T-helper 2 cell treated with Interferon-gamma antibody and Interleukin-4, amounts not matched to agents 5 μg/mL and 100 μg/mL, for 36 hours (primary cell): ENCODE measurements at places on chromosomes 3 and 15.
A peak's percentile ranks its signal among the peaks of the same experiment; 100 is the strongest.

DNA sequence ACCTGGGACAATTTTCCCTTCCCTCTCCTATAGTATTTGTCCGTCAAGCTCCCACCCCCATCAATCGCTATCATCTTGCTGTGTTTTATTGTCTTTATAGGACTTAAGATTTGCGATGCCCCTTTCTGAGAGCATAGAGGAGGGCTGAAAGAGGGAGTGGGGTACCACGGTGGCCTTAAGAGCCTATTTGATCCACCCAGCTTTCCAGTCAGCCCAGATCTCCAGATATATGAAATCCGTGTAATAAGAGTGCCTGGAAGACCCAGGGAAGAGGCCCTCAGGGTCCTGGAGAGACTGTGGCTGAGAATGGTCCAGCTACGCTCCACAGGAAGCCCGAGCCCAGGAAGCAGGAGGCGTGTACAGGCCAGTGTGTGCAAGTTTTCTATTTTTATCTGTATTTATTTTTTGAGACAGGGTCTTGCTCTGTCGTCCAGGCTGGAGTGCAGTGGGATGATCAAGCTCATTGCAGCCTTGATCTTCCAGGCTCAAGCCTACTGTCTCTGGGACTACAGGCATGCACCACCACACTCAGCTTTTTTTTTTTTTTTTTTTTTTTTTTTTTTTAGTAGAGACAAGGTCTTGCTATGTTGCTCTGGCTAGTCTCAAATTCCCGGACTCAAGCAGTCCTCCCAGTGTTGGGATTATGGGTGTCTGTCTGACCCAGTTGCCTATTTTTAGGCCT, 964 bp upstream of the NCKIPSD start:
- DNase-seq, result no peak

DNA sequence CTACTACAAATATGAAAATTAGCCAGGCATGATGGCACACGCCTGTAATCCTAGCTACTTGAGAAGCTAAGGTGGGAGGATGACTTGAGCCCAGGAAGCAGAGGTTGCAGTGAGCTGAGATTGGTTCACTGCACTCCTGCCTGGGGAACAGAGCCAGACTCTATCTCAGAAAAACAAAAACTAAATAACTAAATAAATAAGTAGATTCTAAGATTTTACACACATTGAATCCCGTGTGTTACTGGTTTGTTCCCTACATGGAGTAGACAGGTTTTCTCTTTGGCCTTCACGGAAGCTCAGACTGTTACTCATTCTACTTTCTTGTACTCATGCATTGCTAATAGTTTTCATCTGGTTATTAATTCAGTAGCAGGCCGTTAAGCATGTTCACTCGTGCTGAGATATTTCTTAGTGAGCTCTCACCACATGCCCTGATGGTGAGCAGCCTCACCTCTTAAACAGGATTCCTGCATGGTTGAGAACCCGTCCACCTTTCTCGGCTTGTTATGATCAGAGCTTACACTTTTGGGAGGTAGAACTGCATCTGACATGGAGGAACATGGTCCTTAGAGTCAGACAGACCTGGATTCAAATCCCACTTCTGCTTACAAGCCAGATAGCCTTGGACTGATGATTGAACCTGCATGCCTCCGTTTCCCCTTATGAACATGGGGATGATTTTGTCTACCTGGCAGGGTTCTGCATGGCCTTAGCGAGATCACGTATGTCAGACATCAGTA, 49.1 kb downstream of the CMTM7 start:
- DNase-seq, result no peak

GRCh38 chr3:110341047-110341446, 730.6 kb upstream of the NECTIN3 start:
- no peak for DNase-seq

DNA sequence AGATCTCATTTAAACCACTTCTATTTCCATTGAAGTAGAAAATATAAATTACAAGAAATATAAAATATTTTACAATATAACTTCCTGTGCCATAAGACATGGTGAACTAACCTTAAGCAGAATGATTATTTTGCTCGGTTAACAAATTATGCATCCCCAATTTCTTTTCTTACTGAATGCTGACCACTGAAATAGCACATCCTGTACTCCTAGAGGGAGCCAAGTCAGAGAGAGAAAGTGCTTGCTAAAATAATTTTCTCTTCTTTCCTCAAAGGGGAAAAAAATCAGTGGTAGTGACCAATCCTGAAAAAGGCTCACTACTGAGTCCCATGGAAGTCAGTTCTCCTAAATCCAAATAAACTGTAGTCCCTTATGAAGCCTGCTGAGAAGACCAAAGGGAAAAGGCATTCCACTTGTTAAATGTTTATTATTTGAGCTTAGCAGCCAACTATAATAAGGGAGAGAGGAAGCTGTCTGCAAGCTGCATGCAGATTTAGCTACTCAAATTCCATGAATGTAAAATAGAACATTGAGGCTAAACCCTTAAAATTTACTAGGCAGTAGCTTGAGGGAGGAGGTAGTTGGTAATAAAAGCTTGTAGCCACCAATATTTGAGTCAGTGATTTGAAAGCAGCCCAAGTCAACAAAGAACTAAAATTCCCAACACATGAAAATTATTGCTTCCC, 33.1 kb downstream of the CEP152 start:
- no peak for DNase-seq

GRCh38 chr3:112097378-112097777, 11.2 kb downstream of the C3orf52 start:
- peak; percentile 50 for DNase-seq

DNA sequence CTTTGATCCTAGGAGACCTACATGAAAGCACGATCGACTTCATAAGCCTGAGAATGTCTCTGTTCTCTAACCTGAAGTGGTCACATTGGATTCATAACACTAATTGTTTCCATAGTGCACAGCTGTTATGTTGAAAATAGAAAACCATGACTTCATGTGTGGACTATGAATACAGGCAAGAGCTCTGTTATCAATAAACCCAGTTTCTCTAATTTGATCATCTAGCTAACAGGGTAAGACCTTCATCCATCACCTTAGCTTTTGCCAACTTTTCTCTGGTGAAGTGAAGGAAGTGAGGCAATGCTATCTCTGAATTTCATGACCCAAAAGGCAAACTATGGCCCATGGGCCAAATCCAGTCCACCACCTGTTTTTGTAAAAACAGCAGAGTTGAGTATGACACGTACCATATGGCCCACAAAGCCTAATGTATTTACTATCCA, 27.2 kb downstream of the ABI3BP start:
- DNase-seq, result no peak

DNA sequence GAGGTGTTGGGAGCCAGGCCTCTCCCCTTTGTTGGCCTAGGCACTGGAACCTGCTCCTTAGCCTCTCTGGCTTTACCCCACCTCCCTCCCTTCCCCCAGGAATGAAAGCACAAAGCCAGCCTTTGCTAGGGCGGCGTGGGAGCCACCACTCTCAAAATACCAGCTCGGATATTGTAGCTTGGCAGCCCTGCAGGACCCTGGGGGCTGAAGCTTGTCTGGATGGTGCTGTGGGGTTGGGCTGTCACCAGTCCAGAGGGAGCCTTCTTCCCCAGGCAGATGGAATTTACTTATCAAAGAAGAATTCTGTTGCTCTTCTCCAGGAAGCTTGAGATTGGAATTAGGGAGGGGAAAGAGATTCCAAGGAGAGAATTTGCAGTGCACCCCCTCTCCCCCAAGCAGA, 14.9 kb upstream of the GRM2 start:
- no peak for DNase-seq

GRCh38 chr15:78642331-78642730, 1.3 kb upstream of the CHRNB4 start:
- DNase-seq, result no peak

- DNase-seq, result no peak
These were observed 7.2 kb downstream of the FSD2 start for GRCh38 chr15:82798531-82799166.

DNA sequence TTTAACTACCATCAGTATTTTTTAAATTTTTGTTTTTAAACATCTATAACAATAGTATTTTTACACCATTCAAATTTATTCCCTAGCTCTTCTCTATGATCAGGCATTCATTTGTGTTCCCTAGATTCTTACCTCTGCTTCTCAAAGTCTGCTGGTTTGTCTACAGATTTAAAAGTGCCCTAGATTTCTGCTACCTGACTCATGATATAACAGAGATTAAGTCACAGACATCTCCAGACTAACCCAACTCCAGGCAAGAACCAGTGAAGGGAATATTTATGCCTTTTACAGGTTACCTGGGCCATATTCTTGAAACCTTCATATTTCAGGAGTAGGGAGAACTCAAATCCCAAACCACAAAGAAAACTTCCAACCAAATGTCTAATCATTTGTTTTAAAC, 38.8 kb downstream of the ADAM10 start:
- DNase-seq, result no peak

- no peak for DNase-seq
These were observed 221.5 kb upstream of the TOPAZ1 start for GRCh38 chr3:44020143-44020542.

- no peak for DNase-seq
These were observed 161.2 kb downstream of the SOX2 start for GRCh38 chr3:181872887-181873286.

GRCh38 chr3:52015438-52016228, 19.9 kb upstream of the RPL29 start:
- no peak for DNase-seq

GRCh38 chr15:92681141-92681631, 25.6 kb upstream of the FAM174B start:
- DNase-seq, result no peak

DNA sequence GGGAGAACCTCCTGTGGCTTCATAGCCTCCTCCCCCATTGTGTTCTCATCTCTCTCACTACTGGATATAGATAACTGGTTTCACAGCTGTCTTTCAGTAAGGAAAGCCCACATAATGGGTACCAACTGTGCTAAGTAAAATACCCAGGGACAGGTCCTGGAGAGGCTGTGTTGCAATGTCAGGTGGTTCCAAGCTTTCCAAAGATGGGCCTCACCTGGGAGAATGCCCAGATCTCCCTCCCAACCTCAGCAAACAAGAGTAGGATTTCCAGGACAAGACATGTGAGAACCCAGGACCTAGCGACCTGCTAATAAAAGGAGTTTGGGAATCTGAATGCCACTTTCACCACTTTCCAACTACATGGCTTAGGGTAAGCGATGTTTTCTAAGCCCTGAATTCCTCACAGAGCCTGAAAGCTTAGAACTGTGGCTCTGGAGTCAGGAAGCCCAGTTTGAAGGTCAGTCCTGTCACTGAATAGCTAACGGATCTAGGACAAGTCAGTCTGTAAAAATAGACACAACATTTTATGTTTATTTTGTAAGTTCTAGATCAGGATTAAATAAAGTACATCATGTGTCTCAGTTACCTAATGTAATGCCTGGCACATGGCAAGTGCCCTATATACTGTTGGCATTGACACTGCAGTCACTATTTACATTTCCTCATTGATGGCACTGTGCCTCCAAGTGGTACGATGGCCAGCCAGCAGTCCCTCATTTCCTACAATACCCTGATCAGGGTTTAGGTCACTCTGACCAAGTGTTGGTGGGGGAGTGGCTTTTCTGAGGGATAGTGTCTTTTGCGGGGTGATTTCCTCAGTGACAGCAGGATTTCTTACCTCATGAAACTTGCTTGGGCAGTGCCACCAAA, 11.9 kb downstream of the CERS3 start:
- no peak for DNase-seq

DNA sequence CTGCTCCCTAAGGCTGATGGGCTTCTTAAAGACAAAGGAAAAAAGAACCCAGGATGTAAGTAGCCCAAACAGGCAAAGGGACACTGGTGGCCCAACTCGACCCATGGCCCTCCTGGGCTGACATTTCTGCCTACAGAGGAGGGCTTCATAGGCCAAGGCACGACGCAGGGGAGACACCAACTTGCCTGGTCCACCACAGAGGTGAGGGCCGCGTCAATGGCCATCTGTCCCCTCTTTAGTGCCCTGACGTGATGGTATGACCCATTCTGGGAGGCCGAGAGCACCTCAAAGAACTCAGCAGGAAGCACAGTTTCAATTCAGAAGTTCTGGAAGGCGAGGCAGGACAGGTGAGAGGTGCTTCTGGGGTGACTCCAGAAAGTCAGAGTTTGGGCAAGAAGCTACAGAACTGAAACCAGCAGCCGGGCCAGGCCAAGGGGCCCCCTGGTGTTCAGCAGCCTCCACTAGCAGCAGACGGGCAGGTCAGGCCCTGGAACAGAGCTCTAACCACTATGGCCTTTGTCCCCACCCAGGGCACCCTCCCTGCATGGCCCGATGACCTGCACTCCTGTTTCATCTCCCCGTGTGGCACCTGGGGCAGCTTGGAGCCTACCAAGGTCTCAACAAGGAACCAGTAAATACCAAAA, 45.1 kb downstream of the HMCES start:
- DNase-seq, result no peak

- DNase-seq, result no peak
These were observed 219.8 kb downstream of the FMN1 start for GRCh38 chr15:32974691-32975090.

- no peak for DNase-seq
These were observed 88.1 kb downstream of the MEX3B start for GRCh38 chr15:81957698-81958097.

DNA sequence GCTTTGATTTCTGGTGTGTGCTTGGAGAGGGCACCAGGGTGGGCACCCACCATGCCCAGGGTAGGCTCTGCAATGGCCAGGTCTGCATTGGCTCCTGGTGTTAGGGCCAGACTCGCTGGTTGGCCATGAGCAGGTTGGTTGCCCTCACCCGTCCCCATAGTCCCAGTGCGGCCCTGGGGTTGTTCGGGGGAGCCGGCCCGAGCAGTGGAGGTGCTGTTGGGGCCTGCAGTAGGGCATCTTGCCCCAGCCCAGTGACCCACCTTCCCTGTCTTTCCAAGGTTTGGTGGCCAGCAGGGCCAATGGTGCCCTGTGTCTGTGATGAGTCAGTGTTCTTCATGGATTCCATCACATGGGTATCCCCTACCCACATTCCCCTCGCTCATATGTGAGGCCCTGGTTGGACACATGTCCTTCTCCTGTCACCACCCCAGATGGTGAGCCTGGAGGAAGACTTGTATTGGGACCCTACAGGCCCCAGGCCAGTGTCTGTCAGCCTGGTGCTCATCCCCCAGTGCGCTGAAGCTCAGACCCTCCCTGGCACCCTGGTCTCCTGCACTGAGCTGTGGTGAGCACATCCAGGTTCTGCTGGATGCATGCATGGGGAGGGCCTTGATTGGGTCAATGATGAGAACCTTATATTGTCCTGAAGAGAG, 190.1 kb downstream of the UBE3A start:
- DNase-seq, result no peak

DNA sequence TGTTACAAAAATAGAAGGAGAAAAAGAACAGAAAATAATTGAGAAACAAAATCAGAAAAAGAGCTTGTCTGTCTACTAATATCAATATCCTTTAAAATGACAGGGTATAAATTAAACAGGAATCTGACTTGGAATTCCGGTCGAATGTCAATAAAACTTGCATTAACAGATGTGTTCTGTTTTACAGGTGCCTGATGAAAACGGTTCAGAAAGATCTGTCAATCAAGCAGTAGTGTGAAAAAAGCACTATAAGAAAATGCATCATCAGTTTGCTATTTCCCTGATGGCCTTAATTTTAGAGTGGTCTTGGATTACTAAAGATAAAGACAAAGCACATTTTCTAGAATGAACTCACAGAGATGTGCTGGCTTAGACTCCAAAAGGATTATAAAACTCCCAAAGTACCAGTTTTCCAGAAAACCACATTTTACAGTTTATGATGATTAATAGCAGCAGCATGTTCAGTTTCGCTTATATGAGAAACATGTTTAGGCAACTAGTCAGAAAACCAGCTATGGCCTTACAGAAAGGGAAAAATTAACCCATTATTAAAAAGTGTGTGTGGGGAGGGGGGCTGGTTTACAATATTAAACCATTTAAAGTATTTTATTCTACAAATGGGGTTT, 8.2 kb upstream of the C3orf38 start:
- no peak for DNase-seq

- peak; percentile 73 for DNase-seq
These were observed 57.8 kb upstream of the HRH1 start for GRCh38 chr3:11096266-11097139.
